ENCODE measurements at places on chromosomes 6 and 20.

- no peak for DNase-seq
Observed at GRCh38 chr6:165776691-165777090, 113.7 kb upstream of the PDE10A start.

DNA sequence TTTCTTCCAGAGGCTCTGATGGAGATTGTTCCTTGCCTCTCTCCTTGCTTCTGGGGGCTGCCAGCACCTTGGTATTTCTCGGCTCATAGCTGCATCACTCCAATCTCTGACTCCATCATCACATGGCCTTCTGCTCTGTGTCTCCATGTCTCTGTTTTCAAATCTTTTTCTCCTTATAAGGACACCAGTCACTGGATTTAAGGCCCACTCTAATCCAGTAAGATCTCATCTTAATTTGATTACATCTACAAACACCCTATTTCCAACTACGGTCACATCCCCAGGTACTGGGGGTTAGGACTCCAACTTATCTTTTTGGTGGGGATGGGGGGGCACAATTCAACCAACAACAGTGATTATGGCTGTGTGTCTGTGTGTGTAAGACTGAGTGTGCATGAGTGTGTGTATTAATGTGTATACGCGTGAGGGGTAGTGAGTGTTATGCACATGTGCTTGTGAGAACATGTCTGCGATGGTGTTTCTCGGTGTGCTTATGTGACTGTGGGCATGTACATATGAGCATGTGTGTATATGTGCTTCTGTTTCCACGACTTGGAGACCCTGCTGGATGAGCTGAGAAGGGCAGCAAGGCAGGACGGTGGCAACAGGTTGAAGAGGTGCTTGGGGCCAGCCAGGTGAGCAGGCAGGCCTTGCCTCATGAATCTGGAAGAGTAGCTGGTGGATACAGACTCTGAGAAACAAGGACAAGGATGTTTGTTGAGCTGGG is 130.5 kb downstream of the MRPL14 start:
- no peak for DNase-seq

GRCh38 chr20:325889-326644 is 715 bp downstream of the SOX12 start:
- peak; percentile 33 for DNase-seq

GRCh38 chr20:21971436-21971835 is 266.0 kb downstream of the PAX1 start:
- no peak for DNase-seq

DNA sequence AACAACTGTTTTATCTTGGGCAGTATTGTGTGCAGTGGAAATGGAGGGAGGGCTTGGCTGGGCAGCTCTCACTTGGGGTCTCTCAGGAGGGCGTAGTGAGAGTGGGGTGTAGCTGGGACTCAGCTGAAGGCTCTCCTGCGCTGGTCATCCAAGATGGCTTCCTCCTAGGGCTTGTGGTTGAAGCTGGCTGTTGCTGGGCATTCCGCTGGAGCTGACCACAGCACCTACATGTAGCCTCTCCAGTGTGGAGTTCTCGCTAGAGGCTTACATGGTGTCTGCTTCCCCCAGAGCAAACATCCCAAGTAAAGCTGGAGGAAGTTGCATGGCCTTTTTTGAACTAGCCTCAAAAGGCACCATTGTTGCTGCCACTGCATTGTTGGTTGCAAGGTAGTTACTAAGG is 344.1 kb upstream of the MARCKS start:
- no peak for DNase-seq

DNA sequence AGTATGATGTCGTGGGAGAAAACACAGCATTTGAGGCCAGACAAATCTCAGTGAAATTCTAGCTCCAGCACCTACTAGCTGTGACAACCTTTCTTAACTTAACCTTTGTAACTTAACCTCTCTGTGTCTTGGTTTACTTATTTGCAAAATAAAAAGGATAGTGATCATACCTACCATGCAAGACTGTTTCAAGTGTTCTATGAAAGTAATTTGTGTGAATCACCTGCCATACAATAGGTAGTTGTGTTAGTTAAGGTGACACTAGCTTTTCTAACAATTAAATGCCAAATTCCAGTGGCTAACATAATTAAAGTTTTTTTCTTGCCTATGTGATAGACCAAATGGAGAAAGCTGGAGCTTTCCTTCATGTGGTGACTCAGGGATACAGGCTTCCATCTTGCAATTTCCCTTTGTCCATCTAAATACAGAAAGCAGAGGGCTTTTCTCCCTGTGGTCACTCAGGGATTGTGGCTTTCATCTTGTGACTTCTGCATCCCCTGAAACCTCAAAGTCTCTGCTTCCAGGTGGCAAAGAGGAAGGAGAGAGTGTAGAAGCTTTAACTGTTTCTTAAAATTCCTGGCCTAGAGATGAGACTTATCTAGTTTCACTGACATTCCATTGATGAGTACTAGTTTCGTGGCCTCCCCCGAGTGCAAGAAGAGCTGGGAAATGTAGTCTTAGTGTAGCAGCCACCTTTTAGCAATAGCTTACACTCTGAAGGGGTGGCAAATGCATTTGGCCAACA is 311.4 kb downstream of the CLIC5 start:
- no peak for DNase-seq

- DNase-seq = no peak
Observed at GRCh38 chr6:129120856-129121638, 238.1 kb downstream of the LAMA2 start.

GRCh38 chr20:45149062-45149461 is 24.8 kb upstream of the WFDC12 start:
- no peak for DNase-seq

DNA sequence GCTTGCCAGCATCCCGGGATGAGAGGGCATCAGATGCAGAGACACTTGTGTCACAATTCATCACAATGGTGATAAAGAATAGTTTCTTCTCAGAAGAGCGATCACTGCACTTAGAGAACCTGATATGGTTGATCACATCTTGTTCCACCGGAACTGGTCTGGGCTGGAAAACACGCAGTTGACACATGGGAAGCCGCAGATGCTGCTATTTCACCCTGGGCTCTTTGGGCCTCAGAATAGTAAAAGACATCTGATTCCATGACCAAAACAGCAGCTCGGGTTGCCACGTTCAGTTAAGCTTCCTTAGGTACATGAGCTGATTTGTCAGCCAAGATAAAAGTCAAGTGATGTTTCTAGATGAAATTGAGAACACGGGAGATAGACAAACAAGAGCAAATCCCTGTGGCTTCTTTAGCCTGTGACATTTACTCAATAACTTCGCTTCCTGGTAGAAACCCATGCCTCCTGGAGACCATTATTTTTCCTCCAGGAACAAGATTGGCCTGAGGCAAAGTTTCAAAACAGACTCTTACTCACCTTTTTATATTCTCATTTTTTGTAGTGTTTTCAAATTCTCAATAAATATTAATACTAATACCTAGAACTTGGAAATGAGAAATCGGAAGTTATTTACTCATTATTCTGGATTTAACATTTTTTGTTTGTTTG is 59.4 kb downstream of the TRMT6 start:
- DNase-seq = no peak

DNA sequence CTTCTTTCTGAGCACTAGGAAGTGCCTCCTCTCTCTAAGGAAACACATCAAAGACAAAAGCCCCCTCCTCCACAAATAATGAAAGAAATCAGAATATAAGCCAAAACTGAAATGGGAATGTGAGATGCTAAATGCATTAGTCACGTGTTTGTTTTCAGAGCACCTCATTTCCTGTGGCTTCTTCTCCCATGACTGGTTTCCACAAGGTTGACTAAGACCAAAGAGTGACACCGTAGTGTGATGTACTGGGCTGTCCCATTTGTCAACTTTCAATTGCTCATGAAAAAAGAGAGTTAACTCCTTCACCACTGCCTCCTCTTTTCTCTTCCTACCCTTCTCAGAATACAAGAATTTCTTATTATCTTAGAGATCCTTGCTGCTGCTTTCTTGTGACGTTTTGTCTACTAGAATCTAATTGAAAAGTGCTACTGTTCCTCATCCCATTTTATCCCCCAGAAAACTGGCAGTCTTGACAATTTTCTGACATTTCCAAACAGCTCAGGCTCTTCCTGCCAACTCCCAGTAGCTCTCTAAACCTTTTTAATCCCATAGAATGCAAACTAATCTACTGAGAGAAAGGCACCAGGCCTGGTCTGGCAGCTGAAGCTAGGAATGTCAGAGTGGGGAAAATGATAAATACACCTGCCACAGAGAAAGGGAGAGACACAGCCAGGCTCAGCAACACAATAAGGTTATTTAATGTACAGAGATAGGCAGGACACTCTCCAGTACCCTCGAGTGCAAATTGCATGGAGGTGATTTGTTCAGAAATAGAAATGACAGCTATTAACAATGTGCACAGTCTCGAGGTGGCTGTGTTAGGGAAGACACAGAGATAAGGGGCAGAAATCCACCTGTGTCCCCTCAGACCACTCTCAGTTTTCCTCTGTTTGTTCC is 671.7 kb upstream of the NRSN1 start:
- DNase-seq = no peak

- DNase-seq = no peak
Observed at GRCh38 chr20:19958219-19958618, 58.9 kb upstream of the NAA20 start.

GRCh38 chr6:75149240-75149639 is 56.6 kb downstream of the COL12A1 start:
- DNase-seq = no peak

- no peak for DNase-seq
Observed at GRCh38 chr6:22657352-22657980, 88.1 kb downstream of the HDGFL1 start.

DNA sequence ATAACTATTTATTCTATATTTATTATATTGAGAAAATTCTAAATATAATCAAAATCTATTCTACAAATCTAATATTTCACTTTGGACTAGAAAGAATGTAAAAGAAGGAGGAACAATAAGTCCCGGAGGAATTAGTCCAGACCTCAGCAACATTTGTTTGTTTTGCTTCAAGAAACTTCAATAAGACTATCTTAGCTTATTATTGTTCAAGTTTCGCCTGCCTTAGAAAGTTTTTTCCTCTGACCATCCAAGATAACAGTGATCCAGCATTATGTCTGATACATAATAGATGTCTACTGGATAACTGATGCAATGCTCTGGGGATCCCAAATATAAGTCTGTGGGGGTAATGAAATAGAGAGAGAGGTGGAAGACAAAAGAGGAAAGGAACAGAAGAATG is 28.7 kb upstream of the NT5E start:
- no peak for DNase-seq

DNA sequence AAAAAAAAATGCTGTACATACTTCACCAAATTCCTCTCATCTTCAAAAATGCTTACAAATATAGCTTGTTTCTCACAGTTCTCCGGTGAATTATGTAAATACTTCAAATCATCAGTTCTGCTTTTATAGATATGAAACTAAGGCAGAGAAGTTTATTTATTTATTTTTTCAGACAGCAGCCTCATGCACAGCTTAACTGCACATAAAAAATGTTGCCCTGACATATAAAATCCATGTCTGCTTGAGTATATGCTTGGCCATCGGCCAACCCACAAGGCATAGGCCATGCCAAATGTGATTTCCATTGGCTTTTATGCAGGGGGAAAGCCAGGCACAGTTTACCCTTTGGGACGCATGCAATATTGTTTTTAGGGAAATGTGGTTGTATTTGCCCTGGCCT is 57.3 kb upstream of the PHACTR2 start:
- no peak for DNase-seq

DNA sequence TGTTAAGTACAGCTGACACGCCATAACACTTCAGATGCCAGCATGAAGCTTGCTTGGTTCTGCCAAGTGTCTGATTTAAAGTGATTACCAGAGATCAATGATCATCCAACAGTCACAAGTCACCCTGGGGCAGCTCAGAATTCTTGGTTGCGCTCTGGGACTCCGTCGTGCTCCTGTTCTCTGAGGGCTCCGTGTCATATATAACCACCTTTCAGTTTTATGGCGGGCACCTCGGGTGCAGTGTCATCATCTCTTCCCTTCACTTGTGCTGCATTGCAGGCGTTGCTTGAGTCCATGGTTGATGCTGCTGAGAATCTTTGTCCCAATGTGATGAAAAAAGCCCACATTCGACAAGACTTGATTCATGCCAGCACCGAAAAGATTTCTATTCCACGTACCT is 101.4 kb upstream of the SCGN start:
- DNase-seq = no peak

GRCh38 chr6:34696189-34696738 is 303 bp downstream of the ILRUN start:
- DNase-seq = no peak

- no peak for DNase-seq
Observed at GRCh38 chr6:36207155-36207554, 10.6 kb downstream of the BRPF3 start.

DNA sequence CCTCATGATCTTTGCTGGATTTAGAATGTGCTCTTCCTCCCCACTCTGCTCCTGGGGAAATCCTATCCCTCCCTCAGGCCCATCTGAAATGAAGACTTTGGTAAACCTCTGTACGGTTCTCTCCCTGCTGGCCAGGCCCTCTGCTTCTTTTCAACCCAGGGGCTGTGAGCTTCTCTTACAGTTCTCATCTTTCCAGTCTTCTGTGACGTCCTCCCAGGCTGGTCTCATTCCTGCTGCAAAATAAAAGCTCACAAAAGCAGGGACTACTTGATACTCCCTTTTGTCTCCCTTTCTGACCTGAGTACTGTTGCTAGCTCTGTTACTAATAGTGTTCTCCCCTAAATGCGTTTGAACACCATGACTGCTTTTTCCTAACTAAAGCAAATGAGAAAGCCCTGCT is 46.3 kb downstream of the UNC5CL start:
- DNase-seq = no peak

- no peak for DNase-seq
Observed at GRCh38 chr20:54794110-54794509, 318.7 kb downstream of the DOK5 start.

DNA sequence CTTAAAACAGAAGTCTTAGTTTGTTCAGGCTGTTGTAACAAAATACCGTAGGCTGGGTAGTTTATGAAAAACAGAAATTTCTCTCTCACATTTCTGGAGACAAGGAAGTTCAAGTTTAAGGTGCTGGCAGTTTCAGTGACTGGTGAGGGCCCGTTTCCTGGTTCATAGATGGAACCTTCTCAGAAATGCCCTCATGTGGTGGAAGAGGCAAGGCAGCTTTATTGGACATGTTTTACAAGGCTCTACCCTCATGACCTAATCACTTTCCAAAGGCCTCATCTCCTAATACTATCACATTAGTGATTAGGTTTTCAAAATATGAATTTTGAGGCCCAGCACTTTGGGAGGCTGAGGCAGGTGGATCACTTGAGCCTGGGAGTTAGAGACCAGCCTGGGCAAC is 2.4 kb downstream of the HEBP2 start:
- no peak for DNase-seq

- DNase-seq = no peak
Observed at GRCh38 chr6:71582820-71583219, 294.2 kb downstream of the OGFRL1 start.

- DNase-seq = no peak
Observed at GRCh38 chr6:44235269-44235668, 11.6 kb upstream of the HSP90AB1 start.

- no peak for DNase-seq
Observed at GRCh38 chr6:32615885-32616532, 21.2 kb upstream of the HLA-DQA1 start.
